ENCODE measurements at places on chromosomes 7 and 10. TPM values are rescaled to one million over a fixed set of nuclear protein-coding genes. Genes with fewer than 3 reads are reported as not detected.

LRRC27 gene
- 5.8 TPM for total RNA-seq

C7orf33 gene
- not detected for total RNA-seq

PON3 gene
- total RNA-seq = 35.7 TPM

GTF2IRD1 gene
- 21.0 TPM for total RNA-seq

LRRC4 gene
- total RNA-seq = not detected

FOXP2 gene
- not detected for total RNA-seq

SLIT1 gene
- 0.06 TPM for total RNA-seq

CFAP58 gene
- total RNA-seq = 0.27 TPM

ARHGAP22 gene
- total RNA-seq = 3.5 TPM

ANXA8L1 gene
- 97.3 TPM for total RNA-seq

SLC39A12 gene
- total RNA-seq = not detected

UCMA gene
- total RNA-seq = not detected

Measured in A549 treated with dexamethasone at 1 μM for 4 hours (cell line).